Mucosa of gallbladder (tissue), 1 donor: ENCODE measurements at places on chromosomes 6 and 20.

- DNase-seq = no peak
Measured at GRCh38 chr6:112951829-112952228, 604.7 kb downstream of the RFPL4B start.

GRCh38 chr6:139148557-139149235 lies 13.8 kb downstream of the HECA start:
- DNase-seq = no peak

DNA sequence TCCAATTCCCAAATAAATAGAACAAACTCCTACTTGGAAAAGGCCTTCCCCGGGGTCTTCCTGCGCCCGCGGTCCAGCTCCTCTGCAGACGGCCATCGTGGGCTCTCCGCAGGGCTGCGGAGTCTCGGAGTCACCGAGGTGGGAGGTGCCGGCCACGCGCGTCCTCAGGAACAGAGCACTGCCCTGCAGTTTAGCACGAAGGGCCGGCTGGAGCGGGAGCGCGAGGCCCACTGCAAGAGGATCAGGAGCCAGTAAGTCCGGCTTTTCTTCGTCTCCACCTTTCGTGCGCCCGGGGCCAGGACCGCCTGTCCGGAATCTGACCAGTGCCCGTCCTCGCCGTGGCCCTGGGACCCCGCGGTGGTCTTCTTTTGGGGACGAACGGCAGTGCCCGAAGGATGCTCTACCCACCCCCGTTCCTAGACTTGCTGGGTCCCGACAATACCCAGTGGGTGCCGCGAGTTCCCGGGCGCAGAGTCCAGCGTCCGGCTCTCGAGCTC lies 1.4 kb downstream of the BHLHE23 start:
- DNase-seq = no peak

DNA sequence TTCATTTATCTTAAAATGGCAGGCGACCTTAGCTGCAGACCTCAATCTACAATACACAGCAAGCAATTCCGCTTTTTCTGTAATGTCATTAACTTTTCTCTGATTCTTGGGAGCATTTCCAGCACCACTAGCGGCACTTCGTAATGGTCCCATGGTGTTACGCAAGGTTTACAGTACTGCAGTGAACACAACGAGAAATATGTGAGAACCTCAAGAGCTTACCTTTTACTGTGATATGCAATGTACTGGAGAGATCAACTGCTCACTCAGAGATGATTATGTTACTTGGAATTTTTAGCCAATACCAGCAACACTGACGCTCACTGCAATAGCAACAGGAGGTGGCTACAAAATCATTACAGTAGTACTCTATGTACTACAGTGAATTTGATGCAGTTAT lies 2.8 kb upstream of the CEP43 start:
- no peak for DNase-seq

GRCh38 chr6:34657307-34657978 lies 39.1 kb downstream of the ILRUN start:
- DNase-seq = peak; percentile 72

DNA sequence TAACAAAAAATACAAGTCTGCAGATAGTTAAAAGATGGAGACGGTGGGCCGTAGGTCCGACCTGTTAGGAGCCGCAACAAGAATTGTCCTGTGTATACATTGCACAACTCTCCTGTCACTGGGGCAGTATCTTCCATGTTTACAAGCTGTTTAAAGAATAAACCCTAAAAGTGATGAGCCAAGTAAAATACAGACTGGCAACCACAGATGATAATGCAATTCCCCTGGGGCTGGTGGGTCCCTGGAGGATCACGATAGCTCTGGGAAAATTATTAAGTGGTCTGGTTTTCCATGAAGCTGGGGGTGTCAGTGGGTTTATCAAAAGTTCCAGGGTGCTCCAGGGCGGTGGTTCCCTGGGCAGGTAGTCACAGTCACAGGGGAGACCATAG lies 8.1 kb upstream of the FAM50B start:
- DNase-seq = no peak

DNA sequence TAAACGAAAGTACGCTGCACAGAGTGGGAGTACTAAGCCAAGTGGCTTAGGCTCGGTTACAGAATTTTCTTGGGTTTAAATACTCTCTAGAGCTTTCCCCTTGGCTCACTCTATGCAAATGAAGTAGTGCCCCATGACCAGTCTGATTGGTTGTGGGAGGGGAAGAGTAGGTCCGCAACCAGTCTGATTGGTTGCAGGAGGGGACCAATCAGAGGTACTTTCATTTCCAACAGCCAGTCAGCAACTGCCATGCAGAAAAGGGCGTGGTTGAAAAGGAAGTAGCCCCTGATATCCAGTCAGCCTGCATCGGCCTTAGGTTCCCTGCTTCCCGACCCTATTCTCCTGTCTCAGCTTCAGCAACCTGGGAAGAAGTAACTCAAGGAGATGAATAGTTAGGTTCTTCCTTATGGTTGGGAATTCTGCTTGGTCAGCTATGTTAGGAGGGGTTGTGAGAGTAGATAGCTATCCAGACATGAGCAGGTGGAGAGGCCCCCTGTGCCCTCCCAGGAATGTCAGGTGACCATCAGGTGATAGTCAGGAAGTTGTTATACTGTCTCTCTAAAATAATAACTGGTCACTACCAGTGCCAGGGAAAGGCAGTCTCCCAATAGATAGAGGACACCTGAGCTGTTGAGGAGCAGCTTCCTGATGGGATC lies 57.4 kb downstream of the FARS2 start:
- DNase-seq = no peak

DNA sequence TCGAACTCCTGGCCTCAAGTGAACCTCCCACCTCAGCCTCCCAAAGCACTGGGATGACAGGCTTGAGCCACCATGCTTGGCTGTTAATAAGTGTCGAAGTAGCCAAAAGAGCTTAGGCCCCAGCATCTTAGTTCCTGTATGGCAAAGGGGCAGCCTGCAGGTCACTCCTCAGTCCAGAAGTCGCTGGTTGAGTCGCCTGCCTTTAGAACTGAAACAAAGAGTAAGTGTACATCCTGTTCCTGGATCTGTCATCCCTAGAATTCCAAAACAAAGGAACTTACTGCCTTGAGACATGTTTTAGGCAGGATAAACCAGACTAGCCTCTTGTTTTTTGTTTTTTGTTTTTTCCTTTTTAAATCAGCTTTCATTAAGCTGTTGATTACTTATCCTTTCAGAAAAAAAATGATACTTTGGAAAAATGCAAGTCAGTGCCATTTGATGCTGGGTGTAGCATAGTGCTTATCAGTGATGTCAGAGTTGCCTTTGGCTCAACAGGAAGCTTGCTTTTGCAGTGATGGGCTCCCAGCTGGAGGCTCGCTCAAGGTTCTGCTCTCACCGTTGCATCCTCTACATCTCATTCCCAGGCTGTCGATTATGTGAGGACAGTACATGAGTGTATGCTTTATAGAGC lies 9.0 kb downstream of the ACTR5 start:
- no peak for DNase-seq

GRCh38 chr6:135904666-135905065 lies 53.2 kb downstream of the PDE7B start:
- no peak for DNase-seq

DNA sequence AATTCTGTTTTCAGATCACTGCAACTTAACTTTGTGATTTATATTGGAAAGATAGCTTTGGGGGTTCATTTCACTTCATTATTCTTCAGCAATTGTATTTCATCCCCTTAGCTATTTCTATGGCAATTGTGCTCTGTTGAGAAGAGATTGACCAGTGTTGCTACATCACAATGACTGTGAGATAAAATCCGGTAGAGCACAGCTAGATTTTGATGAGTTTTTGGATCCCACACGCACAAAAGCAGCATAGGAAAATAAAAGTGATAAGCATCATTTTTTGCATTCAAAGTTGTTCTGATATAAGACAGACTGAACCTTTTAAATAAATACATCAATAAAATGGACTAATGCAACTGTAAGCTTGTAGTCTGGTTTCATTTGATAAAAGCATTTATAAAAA lies 734.8 kb downstream of the KIF16B start:
- no peak for DNase-seq

- DNase-seq = no peak
Measured at GRCh38 chr6:99269207-99269606, 80.3 kb downstream of the FAXC start.

GRCh38 chr6:127748290-127748689 lies 152.6 kb downstream of the THEMIS start:
- DNase-seq = no peak

DNA sequence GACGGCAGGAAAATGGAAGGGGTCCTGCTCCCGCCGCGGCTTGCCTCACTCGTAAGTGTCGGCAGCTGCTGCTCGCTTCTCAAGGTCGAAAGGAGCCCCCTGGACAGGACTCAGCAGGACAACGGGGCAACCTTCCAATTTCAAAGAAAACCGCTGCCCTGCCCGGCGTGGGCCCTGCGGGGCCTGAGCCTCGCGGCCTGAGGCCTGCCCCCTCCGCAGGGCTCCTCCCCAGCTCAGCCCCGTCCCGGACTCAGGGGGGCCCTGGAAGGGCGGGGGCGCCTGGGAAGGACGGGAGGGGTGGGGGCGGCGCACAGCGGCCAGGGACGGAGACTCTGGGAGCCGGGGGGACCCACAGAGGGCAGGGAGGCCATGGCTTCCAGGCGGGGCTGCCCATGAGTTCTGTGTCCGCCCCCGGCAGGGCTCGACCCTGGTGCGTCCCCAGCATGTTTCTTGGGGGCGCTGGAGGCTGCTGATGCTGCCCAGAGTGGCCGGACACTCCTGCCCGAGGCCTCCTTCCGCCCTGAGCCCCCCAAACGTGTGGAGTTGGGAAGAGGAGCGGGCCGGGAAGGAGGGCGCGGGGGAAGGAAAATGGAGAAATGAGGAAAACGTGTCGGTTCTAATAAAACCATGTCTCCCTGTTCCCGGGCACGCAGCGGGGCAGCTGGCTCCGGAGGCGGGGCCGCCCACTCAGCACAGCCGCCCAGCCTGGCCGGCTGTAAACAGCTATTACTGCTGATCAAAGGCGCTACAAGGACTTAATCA lies 114.6 kb downstream of the DLL1 start:
- DNase-seq = peak; percentile 9

DNA sequence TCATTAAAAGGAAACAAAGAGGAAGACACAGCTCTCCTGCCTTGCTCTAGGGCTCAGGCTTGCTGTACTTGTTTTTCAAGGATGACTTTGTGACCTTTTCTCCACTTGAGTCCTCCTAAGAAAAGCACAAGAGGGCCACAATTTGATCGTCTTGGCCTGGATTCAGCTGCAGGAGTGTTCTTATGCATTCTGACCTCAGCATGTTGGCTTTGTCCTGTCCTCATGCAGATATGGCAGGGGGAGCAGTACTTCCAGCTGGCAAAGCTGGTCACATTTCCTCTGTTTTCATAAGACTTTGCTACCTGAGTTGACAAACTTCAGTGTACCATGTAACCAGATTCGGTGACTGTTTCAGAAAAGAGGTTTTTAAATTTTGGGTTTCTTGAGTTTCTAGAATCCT lies 30.8 kb downstream of the KDM1B start:
- no peak for DNase-seq

DNA sequence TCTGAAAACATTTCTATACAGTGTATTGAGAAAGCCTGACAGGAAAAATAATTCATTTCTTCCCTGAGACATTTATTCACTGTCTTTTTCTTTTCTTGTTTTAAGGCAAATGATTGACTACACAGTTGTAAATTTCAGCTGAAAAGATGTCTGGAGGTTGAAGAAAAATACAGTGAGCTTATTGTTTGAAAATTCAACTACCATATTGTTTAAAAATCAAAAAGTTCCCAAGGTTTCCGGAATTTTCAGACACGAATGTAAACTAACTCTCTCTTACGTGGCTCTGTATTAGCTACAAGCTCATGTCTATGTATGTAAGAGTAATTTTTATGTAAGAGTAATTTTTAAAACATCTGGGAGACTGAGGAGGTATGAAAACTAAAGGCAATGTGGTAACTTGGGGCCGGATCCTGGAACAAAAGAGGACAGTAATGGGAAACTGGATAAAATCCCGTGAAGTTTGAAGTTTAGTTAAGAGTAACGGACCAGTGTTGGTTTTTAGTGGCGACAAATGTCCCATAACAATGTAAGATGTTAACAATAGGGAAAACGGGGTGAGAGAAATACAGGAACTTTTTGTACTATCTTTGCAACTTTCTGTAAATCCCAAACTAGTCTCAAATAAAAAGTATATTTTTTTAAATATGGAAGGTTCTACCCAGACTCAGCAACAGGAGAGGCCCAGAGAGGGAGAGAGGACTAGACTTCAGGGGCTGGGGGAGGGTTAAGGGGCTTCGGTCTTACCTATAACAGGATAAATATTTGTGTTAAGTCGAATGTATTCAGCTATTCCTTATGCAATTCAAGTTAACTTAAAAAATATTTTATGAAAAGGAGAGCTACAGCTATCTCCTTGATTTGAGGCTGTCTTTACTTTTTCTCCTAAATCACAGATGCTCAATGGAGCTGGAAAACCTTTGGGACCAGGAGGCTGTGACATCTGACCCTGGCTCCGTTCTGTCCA lies 1.3 kb downstream of the PTGIS start:
- no peak for DNase-seq

DNA sequence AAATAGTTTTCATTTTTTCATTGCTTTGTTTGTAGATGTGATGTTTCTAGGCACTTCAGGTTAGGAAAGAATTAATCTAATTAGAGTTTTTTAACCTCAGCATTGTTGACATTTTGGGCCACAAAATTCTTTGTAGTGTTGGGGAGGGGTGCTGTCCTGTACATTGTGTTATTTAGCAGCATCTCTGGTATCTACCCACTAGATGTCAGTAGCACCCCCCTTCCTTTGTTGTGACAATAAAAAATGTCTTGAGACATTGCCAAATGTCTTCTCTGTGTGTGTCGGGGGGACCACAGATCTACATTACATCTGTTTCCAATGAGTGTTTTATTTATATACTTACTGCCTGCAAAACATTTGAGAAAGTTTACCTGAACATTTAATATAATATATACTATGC lies 45.6 kb downstream of the EYA4 start:
- no peak for DNase-seq

GRCh38 chr6:168852376-168852884 lies 401.2 kb downstream of the THBS2 start:
- no peak for DNase-seq

GRCh38 chr6:21596949-21597682 lies 3.6 kb downstream of the SOX4 start:
- DNase-seq = no peak

- DNase-seq = no peak
Measured at GRCh38 chr6:154161689-154162088, 122.6 kb downstream of the OPRM1 start.

DNA sequence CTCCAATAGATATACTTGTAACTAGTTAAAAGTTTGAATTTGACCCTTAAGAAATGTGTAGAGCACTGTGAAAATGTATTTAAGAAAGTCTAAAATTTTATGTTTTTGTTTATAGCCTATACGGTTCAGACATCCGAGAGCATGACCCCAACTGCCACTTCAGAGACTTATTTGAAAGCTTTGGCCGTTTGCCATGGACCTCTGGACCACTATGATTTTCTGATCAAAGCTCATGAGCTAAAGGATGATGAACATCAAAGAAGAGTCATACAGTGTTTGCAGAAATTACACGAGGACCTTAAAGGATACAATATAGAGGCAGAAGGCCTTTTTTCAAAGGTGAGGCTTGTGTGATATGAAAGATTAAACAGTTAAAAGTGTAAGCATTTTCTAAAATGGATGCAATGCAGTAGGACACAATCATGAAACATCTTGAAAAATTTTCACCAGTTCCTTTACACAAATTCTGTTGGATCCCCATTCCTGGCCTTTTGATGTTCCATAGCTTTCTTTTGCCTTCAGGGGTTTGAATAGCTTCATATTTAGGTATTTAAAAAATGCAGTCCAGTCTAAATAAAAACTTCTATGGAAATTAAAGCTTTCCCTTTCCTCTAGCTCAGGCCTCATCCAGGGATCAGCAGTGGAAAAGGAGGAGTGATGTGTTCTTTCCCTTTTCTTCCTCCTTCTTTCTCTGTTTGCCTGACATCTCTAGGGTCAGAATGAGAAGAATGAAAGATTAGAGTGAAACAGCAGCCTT lies 29.0 kb downstream of the AFG1L start:
- DNase-seq = no peak

GRCh38 chr6:105850261-105851112 lies 235.6 kb upstream of the PRDM1 start:
- DNase-seq = no peak
